Activated T-helper 1 cell treated with anti-CD3 and anti-CD28 coated beads, Interleukin-12 subunit alpha, Interleukin-12 subunit beta, Interleukin-2, Interleukin-4 antibody, amounts not matched to agents 30 ng/mL and 10 ng/mL and 1 ng/mL, durations not matched to agents 14 hours and 24 hours and 36 hours (primary cell): ENCODE measurements at places on chromosomes 6 and 20.

GRCh38 chr6:12064538-12065071 is 52.5 kb downstream of the HIVEP1 start:
- no peak for DNase-seq

GRCh38 chr20:34511891-34512265 is 4.3 kb upstream of the DYNLRB1 start:
- DNase-seq, result no peak

GRCh38 chr6:159045801-159046200 is 1.0 kb upstream of the TAGAP start:
- DNase-seq, result no peak

DNA sequence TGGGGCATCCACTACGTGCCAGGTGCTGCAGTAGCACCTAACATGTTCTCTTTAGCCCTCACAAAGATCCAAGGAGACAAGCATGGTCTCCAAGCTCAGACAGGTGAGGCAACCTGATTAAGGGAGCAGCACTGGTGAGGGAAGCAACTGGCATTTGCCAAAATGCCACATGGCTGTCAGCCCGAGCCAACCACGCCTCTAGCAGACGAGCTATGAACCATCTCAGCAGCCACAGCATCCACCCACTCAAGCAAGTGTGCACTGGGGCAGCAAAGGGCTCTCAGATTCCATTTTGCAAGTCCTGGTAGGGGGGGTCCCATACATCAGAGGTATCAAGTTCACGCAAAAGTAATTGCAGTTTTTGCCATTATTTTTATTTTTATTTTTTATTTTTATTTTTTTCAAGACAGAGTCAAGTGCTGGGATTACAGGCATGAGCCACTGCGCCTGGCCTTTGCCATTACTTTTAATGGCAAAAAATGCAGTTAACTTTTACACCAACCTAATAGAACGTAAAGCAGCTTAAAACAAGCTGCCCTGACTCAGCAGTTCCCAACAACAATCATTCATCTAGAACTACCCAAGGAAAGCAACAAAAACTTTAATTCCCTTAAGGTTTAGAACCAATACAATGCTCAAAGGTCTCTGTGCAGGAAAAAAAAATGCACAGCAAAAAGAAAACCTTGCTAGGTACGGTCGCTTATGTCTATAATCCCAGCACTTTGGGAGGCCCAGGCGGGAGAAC is 36.3 kb upstream of the SPDEF start:
- no peak for DNase-seq

- DNase-seq, result no peak
Observed at GRCh38 chr6:123527406-123527805, 109.3 kb downstream of the TRDN start.

DNA sequence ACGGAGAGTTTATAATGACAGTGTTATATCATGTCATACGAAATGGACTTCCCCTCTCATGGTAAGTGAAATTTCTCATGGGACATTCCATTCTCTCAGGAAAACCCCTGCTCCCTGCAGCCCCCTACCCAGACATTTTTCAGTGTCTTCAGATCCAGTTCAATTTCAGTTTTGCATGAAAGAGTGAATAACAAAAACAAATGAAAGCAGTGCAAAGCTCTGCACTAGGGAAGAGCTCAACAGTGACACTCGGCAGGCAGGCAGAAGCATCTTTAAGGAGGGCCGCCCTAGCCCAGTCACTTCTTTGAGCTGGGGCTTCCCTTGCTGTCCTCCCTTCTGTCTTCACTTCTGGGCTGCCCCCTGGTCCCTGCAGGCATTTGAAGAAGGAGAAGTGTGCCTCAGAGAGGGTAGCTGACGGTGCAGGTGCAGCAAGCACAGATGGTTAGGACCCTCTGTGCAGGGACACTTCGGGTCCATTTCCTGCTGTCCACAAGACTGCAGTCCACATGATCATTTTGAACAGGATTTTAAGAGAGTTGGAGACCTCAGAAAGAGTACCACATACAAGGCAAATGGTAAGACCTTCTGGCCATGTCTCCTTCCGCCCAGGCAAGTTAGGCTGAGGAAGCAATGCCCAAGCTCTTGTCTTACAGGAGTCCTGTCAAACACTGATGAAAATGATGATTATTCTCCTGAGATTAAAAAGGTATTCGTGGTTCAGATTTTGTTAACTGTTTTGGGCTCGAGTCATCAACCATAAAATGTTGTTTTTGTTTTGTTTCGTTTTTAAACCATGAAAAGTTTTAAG is 5.4 kb upstream of the DUSP22 start:
- no peak for DNase-seq

GRCh38 chr6:21494505-21494904 is 99.0 kb upstream of the SOX4 start:
- no peak for DNase-seq

GRCh38 chr6:143555071-143555492 is 43.6 kb upstream of the FUCA2 start:
- DNase-seq, result no peak

GRCh38 chr6:3749977-3750316 is 1.6 kb downstream of the PXDC1 start:
- DNase-seq, result no peak
